Activated CD4-positive, alpha-beta T cell treated with anti-CD3 and anti-CD28 coated beads, Interleukin-2, amount 10 ng/mL, durations not matched to agents 24 days and 14 days (primary cell): ENCODE measurements at places on chromosomes 12 and 14. TPM values are rescaled to one million over a fixed set of nuclear protein-coding genes. Genes with fewer than 3 reads are reported as not detected.

The AICDA gene
- total RNA-seq, result not detected in 2 replicates

The CCDC196 gene
- total RNA-seq, result not detected in 2 replicates

The SERPINA10 gene
- not detected in 2 replicates for total RNA-seq

The PNP gene
- total RNA-seq, result 155 and 158 TPM in 2 replicates

The CLEC1B gene
- not detected in 2 replicates for total RNA-seq

The SPTSSA gene
- 20.3 and 21.2 TPM in 2 replicates for total RNA-seq

DNA sequence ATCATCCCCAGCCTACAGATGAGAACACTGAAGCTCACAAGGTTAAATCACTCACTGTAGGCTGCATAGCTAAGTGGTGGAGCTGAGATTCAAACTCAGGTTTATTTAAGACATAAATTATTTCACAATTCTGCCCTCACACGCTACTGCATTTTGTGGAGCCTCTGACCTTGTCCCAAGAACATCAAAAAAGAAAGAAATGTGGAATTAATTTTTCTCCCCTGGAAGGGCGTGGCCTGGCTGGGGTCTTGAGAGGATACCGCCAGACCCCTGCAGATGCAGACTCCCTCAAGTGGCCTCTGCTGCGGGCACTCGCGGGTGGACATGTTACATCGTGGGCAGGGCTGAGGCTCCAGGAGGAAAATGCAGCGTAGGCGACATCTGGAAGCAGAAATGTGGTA lies 40.6 kb downstream of the LTBP2 start:
- H3K27me3 ChIP-seq, result peaks cover 16% of the 10 kb centered on the region
- no peak for DNase-seq
- H3K36me3 ChIP-seq, result no peaks in the 10 kb centered on the region

GRCh38 chr12:13222076-13222475 lies 25.6 kb downstream of the EMP1 start:
- no peaks in the 10 kb centered on the region for H3K4me1 ChIP-seq
- H3K36me3 ChIP-seq, result peaks cover 2% of the 10 kb centered on the region
- peaks cover 44% of the 10 kb centered on the region for H3K27me3 ChIP-seq
- DNase-seq, result no peak

GRCh38 chr12:95820096-95820703 lies 29.6 kb upstream of the NTN4 start:
- H3K36me3 ChIP-seq, result no peaks in the 10 kb centered on the region
- no peak for DNase-seq

DNA sequence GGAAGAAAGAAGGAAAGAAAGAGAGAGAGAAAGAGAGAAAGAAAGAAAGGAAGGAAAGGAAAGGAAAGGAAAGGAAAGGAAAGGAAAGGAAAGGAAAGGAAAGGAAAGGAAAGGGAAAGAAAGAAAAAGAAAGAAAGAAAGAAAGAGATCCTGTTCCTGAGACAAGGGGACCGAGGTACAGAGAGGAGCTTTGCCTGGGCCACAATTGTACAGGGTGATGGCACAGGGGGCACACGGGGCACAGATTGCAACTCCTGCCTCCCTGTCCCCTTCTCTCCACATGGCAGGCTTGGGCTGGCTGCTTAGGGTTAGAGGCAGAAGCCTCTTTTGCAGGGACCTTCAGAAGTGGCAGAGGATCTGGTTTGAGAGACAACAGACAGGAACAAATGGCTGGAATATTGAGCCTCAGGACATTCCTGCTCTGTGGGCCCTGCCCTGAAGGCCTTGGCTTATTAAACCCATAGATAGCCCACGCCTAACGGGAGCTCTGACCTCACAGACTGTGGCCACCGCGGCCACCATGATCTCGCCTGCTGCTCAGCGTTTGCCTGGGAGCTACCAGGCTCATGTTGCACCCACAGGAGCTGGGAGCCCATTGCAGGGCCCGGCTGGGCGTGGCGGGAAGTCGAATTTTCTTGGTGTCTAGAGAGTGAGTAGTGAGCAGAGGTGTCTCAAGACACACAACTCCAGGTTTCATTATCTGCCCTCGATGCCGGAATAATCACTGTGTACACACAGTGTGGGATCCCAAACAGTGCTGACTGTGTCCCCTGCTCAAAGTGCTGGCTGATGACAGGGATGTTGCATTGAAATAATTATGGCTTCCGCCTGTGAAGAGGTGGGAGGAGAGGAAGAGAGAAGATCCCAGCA lies 147.9 kb upstream of the NCOR2 start:
- no peak overlapping the region for H3K27ac ChIP-seq
- H3K4me3 ChIP-seq, result no peak overlapping the region
- peaks cover 18% of the 10 kb centered on the region for H3K4me1 ChIP-seq
- peaks cover 23% of the 10 kb centered on the region for H3K27me3 ChIP-seq
- DNase-seq, result no peak

GRCh38 chr14:83975435-83975834 lies 1554.5 kb upstream of the FLRT2 start:
- no peak overlapping the region for H3K4me3 ChIP-seq
- no peaks in the 10 kb centered on the region for H3K27me3 ChIP-seq
- DNase-seq, result no peak

DNA sequence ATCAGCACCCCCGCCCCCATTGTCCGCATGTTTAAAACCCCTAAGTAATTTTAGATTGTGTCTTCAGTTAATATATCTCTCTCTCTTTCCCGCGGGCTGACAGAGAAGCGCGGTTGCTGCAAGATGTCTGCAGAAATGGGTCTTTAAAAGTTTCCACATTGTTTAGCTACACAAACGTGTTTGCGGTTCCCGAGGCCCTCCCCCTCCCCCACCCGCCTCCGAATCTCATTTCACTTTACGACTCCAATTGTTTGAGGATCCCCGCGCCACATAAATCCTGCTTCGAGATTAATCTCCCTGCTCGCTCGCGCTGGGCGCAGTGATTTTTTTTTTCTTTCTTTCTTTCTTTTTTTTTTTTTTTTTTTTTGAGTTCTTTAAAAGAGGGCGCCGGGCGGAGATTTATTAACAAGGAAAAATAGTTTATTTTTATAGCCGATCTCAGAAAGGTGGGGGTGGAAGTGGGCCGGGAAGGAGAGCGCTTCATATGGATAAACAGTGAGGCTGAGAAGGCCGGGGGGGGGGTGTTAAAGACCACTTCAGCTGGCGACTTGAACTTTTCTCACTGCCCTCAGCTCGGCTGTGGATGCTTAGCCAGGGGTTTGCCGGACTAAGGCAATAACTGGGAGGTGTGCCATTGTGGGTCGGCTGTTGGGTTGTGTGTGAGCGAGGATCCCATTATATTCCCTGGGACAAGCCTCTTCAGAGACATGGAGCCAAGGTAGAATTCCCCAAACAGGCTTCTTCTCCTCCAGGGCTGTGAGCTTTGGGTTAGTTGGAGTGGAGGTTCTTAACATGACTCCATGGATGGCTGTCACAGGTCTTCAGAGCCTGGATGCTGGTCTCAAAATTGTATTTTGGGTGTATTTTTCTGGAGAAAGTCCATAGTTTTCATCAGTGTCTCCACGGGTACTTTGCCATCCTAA lies 39.7 kb upstream of the TBX5 start:
- H3K27ac ChIP-seq, result no peak overlapping the region
- no peak for DNase-seq
- H3K4me3 ChIP-seq, result no peak overlapping the region
- H3K36me3 ChIP-seq, result no peaks in the 10 kb centered on the region
- peaks cover 84% of the 10 kb centered on the region for H3K27me3 ChIP-seq
- H3K4me1 ChIP-seq, result peaks cover 1% of the 10 kb centered on the region

- no peaks in the 10 kb centered on the region for H3K36me3 ChIP-seq
- no peak overlapping the region for H3K4me3 ChIP-seq
- H3K4me1 ChIP-seq, result no peaks in the 10 kb centered on the region
- no peak for DNase-seq
- H3K27ac ChIP-seq, result no peak overlapping the region
- H3K27me3 ChIP-seq, result no peaks in the 10 kb centered on the region
Measured at GRCh38 chr14:33568935-33569579, 381.8 kb downstream of the EGLN3 start.

DNA sequence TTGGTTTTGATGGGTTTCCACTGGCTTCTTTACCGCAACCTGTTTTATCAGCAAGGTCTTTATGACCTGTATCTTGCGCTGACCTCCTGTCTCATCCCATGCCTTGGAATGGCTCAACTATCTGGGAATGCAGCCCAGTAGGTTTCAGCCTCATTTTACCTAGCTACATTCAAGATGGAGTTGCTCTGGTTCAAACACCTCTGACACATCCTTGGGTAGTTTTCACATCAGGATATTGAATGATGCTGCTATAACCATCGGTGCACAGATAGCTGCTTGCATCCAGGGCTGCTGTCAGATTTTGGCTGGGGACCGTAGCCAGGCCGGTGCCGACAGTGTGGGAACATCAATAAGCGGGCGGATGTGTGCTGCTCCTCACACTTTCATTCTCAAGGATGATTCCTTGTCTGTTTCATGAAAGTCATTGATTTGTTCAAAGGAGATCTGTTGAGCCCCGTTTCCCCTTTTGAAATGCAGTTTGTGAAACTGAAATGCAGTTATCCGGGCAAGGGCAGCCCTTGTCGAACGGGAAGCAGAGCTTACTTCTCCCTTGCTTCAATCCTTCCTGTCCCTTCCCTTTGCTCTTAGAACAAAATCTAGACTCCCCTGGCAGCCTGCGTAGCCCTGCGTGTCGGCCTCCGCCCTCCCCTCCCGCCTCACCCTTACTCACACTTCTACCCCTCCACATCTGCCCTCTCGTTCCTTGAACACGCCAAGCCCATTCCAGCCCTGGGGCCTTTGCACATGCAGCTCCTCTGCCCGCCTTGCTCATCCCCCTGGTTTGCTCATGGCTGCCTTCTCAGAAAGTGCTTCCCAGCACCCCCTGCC lies 49.2 kb upstream of the NCOR2 start:
- no peak overlapping the region for H3K27ac ChIP-seq
- H3K4me1 ChIP-seq, result no peaks in the 10 kb centered on the region
- H3K4me3 ChIP-seq, result no peak overlapping the region

- peak overlapping the region; percentile 99 for H3K4me3 ChIP-seq
- peaks cover 66% of the 10 kb centered on the region for H3K4me1 ChIP-seq
- H3K36me3 ChIP-seq, result peaks cover 35% of the 10 kb centered on the region
- H3K27ac ChIP-seq, result peak overlapping the region; percentile 93
- DNase-seq, result peak; percentile 92
- H3K27me3 ChIP-seq, result no peaks in the 10 kb centered on the region
Measured at GRCh38 chr12:56635806-56636674, 5.9 kb upstream of the BAZ2A start.

- no peak for DNase-seq
- H3K4me3 ChIP-seq, result no peak overlapping the region
- H3K27ac ChIP-seq, result no peak overlapping the region
- peaks cover 36% of the 10 kb centered on the region for H3K27me3 ChIP-seq
- no peaks in the 10 kb centered on the region for H3K4me1 ChIP-seq
Measured at GRCh38 chr12:2348482-2348852, 295.7 kb downstream of the CACNA1C start.

- no peaks in the 10 kb centered on the region for H3K27me3 ChIP-seq
- no peak overlapping the region for H3K27ac ChIP-seq
- H3K36me3 ChIP-seq, result no peaks in the 10 kb centered on the region
- H3K4me3 ChIP-seq, result no peak overlapping the region
Measured at GRCh38 chr14:97311411-97311810, 514.2 kb downstream of the VRK1 start.

DNA sequence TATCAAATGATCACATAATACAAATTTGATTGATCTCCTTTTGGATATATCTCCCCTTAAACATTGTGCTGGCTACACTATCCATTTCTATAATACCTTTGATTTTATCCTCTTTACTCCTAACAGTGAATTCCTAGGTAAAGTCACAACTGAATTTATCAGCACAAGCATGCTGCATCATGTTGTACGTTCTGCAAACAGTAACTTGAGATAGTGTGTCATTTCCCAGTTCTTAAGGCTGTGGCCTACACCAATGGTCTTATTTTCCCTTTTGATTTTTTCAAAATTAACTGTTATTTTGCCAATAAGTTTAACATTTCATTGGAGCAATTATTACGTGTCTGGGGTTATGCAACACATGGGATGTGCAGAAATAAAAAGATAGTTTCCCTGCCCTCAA lies 24.8 kb downstream of the PRKCH start:
- H3K4me3 ChIP-seq, result peak overlapping the region; percentile 83
- peak overlapping the region; percentile 95 for H3K27ac ChIP-seq
- H3K36me3 ChIP-seq, result peaks cover 35% of the 10 kb centered on the region
- H3K4me1 ChIP-seq, result peaks cover 85% of the 10 kb centered on the region
- DNase-seq, result no peak

GRCh38 chr12:95312656-95313055 lies 95.0 kb downstream of the VEZT start:
- H3K36me3 ChIP-seq, result peaks cover 13% of the 10 kb centered on the region
- H3K4me3 ChIP-seq, result no peak overlapping the region
- no peak overlapping the region for H3K27ac ChIP-seq
- DNase-seq, result no peak
- H3K4me1 ChIP-seq, result no peaks in the 10 kb centered on the region

- H3K27me3 ChIP-seq, result no peaks in the 10 kb centered on the region
- peaks cover 10% of the 10 kb centered on the region for H3K4me1 ChIP-seq
- peaks cover 46% of the 10 kb centered on the region for H3K36me3 ChIP-seq
- no peak for DNase-seq
Measured at GRCh38 chr12:108801736-108802100, 55.7 kb downstream of the SSH1 start.

DNA sequence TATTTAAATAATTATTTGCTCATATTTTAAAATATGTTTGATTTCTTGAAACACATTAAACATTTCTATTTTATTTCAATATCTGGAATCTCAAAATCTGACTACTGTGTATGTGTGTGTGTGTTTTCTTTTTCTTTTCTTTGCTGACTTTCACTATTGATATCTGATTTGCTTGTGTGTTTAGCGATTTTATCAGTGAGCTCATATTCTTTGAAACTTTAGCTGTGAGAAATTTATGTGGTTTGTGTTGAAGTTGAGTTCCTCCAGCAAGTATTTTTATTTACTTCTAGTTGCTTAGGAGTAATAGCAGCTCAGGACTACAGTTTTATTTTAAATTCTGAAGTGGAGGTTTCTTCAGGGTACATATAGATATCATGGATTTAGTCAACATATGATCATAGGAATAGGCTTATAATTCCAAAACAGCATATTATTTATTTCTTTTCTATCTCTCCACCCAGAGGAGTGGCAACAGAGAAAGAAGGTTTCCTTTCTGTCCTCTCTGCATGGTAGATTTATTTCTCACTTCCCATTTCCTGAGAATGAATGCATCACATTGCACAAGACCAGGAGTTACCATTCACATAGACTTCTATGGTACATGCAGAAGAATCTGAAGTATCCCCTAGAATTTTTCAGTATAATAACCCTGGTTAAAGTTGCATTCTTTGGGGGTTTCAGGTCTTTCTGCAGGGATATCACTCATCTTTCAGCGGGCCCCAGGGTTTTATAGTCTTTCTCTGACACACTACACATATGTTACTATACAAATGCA lies 60.5 kb downstream of the PTPRQ start:
- no peak for DNase-seq
- no peaks in the 10 kb centered on the region for H3K36me3 ChIP-seq
- H3K27me3 ChIP-seq, result no peaks in the 10 kb centered on the region
- H3K4me1 ChIP-seq, result no peaks in the 10 kb centered on the region

- no peaks in the 10 kb centered on the region for H3K4me1 ChIP-seq
- DNase-seq, result no peak
- no peak overlapping the region for H3K27ac ChIP-seq
- no peaks in the 10 kb centered on the region for H3K36me3 ChIP-seq
Measured at GRCh38 chr12:40681148-40681547, 11.1 kb upstream of the CNTN1 start.

GRCh38 chr14:65487783-65488494 lies 75.4 kb downstream of the FUT8 start:
- peaks cover 44% of the 10 kb centered on the region for H3K36me3 ChIP-seq
- no peaks in the 10 kb centered on the region for H3K27me3 ChIP-seq
- no peak overlapping the region for H3K27ac ChIP-seq
- H3K4me3 ChIP-seq, result no peak overlapping the region
